ENCODE measurements at places on chromosomes 5 and 9. TPM values are rescaled to one million over a fixed set of nuclear protein-coding genes. Genes with fewer than 3 reads are reported as not detected.

Gene ANKRD34B
- not detected for total RNA-seq

Gene CDHR2
- 0.46 TPM for total RNA-seq

Gene HCN1
- not detected for total RNA-seq

Gene DRD1
- total RNA-seq, result 0.35 TPM

Gene IGFBPL1
- total RNA-seq, result 2.8 TPM

Gene PTGDS
- 80.4 TPM for total RNA-seq

Gene SHOC1
- not detected for total RNA-seq

Gene OBP2B
- not detected for total RNA-seq

Gene SLIT3
- 119 TPM for total RNA-seq

Gene WHRN
- total RNA-seq, result 14.9 TPM

Gene PCDH1
- 10.9 TPM for total RNA-seq

Gene WWC1
- 2.1 TPM for total RNA-seq

Gene DENND1A
- 13.0 TPM for total RNA-seq

Gene PCDHB15
- 4.3 TPM for total RNA-seq

Gene CTXN3
- not detected for total RNA-seq

Gene C9orf85
- 8.5 TPM for total RNA-seq
